ENCODE measurements at places on chromosomes 13 and 19.

GRCh38 chr13:73079359-73079758, 20.6 kb downstream of the KLF5 start:
- no peak for DNase-seq

DNA sequence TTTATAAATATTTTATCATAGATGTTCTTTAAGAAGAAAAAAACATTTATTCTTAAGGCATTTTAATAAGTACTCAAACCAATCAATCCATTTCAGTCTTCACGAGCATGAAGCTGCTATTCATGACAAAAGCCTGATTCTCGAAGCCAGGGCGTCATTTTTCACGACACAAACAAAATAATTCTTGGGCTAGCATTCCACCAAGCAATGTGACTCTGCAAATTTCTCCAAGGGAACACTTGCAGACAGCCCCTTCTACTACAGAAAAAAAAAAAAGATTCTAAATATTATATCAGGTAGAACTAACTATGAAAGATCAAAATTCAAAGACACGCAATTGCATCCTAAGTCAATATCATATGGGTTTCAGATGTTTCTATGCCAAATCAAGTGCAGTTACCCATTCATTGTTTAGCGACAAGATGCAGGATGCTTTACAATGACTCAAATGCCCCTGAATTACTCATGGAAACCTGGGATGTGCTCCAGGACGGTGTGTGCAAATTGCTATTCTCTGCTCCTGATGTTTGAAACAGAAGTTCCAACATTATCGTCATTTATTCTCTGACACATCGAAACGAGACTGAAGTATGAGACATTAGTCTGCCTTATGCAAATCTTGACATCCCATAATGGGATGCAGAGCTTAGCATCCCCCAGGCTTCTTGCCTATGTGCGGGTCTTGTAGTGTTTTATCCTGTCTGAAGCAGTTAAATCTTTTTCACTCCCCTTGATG, 517.7 kb downstream of the MYO16 start:
- no peak for DNase-seq

- no peak for DNase-seq
Measured at GRCh38 chr13:59979589-59979988, 184.1 kb downstream of the DIAPH3 start.

DNA sequence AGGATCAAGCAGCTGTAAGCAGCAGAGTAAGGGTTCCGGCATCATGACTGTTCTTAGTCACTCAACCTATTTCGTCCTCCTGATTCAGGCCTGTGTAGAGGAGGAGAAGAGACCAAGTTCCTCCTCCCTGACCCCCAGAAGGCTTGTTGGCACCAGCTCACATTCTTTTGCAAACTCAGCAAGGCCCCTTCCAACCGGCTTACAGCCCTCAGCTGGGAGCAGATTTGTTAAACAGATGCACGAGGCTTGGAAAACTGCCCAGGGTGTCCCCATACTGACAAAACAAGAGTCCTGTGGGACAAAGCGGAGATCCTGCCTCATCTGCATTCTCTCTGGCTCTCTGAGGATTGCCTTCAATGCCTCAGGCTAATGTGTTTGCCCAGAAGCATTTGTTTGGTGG, 113.2 kb upstream of the SOX21 start:
- DNase-seq = no peak

DNA sequence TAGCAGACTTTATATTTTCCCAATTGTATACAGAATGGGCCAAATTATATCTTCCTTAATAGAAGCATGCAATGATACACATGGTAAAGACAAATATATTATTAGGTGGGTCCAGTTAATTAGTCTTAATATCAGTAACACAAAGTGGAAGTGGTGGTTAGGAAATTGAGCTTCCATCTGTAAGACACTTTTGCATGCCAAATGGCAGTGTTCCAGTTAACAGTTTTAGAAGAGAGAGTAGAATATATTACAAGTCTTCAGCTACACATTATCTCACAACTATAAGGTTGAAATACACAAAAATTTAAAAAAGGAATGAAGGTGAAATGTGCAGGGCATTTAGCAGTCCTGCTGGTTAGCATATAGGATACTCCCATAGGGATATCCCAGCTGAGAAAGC, 536.5 kb downstream of the PCDH9 start:
- no peak for DNase-seq

DNA sequence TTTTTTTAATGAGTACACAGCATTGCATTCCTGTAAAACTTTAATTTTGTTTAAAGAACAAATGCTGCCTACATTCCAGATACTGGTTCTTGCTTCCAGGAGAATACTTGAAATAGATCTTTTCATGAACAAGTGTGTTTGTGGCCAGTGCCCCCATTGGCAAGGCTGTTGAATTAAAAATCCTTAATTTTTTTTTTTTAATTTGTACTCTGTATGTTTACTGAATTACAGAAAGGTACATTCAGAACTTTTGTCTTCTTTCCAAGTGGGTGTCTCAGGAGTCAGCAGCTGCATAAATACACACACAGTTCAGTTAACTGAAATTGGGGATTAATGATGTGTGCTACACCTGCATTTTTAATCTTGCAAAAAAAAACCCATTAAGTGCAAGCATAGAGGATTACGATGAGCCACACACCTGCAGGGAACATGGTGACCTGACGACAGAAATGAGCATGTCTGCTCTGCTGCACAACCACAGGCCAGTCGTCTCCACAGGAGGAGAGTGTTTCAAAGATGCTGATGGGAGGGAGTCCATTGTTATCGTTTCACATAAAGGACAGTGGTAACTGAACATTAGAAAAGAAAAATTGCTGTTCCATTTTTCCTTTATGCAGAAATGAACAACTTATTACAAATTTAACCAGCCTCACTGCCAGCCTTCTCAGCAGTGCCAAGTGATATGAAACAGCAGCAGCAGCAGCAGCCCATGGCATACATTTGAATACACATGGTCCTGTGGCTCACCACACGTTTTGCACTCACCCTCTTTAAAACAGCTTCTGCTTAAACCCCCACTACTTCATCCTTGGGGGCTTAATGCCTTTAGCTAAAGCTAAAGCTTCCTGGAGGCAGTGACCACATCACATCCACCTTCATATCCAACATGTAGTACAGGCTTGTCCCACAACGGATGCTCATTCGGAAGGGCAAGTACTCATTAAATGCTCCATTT, 72.3 kb upstream of the RFC3 start:
- no peak for DNase-seq

DNA sequence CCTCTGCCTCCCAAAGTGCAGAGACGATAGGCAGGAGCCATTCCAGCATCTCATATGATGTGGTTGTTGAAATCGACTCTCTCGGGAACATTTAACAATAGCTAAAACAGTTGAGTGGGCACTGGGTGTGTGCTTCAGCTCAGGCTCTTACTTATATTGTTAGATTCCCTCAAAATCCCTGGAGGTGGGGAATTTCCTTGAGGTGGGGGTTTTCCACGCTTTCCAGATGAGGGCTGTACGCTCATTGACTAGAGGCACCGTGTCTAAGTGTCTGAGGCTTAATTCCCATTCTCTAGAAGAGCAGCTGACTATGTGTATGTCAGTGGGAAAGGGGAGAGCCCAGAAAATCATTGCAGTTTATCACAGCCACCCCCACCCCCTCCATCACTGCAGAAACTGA, 10.8 kb upstream of the GRAMD1A start:
- DNase-seq = no peak

- no peak for DNase-seq
Measured at GRCh38 chr13:62432295-62432694, 1016.6 kb upstream of the PCDH20 start.

DNA sequence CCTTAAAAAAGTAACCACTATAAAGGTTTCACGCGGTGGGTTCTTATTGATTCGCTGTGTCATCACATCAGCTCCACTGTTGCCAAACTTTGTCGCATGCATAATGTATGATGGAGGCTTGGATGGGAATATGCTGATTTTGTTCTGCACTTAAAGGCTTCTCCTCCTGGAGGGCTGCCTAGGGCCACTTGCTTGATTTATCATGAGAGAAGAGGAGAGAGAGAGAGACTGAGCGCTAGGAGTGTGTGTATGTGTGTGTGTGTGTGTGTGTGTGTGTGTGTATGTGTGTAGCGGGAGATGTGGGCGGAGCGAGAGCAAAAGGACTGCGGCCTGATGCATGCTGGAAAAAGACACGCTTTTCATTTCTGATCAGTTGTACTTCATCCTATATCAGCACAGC, 30.6 kb downstream of the FGF9 start:
- no peak for DNase-seq

GRCh38 chr13:102729560-102730270, 34.9 kb upstream of the METTL21C start:
- no peak for DNase-seq

DNA sequence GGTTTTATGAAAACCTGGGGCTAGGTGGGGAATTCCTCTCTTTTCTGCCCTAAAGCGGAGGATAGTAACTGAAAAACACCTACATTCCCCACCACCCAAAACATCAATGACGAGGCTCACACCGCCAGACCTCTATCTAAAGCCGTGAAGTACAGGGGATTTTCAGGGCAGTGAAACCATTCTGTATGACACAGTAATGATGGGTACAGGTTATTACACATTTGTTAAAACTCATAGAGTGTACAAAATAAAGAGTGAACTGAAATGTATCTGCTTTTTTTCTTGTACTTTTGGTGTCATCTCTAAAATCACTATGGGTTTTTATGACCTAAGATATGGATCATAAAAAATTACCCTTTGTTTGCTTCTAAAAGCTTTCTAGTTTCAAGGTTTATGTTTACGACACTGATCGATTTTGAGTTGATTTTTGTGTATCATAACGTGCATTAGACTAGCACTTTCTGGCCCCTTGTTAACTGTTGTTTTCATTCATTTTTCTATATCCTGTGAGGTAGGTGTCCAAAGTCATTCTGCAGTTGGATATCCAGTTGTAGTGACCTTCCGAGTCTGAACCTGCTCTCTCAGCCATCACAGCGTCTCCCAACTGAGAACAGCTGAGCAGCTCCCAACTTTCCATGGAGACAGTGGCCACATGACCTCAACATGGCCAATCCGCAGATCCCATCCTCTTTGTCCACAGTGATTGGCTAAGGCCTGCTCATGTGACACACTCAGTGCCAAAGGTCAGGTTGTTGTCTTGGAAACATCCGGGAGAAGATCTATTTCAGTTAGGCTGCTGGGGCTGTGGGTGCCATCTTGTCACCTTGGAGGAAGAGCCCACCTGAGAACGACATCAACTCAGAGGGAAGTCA, 10.3 kb downstream of the MBD3L2B start:
- DNase-seq = no peak

GRCh38 chr19:925526-926322, at the start of gene ARID3A:
ARID3A (plus strand) TSS chr19:926035; CDS start chr19:929529, 3,494 bp downstream.
- peak; percentile 56 for DNase-seq

DNA sequence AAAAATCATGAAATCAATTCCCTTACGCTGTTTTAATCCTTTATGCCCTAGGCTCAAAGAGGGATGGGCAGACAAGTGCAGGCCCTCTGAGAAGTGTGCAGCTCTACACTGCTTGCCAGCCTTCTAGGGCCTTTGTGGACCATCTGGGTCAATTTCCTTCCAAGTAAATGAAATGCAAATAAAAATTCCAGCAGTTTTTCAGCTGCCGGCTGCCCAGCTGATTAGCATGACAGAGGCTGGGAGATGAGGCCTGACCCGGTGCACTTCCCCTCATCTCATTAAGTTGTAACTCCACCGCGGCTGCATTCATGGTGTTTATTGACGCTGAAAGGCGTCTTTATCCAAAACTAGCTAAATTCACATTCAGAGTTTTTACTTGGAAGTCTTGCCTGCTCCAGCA, 47.5 kb upstream of the GSX1 start:
- DNase-seq = no peak

DNA sequence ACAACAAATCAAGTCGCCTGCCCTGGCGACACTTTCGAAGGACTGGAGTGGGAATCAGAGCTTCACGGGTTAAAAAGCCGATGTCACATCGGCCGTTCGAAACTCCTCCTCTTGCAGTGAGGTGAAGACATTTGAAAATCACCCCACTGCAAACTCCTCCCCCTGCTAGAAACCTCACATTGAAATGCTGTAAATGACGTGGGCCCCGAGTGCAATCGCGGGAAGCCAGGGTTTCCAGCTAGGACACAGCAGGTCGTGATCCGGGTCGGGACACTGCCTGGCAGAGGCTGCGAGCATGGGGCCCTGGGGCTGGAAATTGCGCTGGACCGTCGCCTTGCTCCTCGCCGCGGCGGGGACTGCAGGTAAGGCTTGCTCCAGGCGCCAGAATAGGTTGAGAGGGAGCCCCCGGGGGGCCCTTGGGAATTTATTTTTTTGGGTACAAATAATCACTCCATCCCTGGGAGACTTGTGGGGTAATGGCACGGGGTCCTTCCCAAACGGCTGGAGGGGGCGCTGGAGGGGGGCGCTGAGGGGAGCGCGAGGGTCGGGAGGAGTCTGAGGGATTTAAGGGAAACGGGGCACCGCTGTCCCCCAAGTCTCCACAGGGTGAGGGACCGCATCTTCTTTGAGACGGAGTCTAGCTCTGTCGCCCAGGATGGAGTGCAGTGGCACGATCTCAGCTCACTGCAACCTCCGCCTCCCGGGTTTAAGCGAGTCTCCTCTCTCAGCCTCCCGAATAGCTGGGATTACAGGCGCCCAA, at the start of gene LDLR:
LDLR (plus strand) TSS at position 210 of the 760 bp plus-strand sequence; CDS start at position 296, 86 bp downstream.
- peak; percentile 77 for DNase-seq

DNA sequence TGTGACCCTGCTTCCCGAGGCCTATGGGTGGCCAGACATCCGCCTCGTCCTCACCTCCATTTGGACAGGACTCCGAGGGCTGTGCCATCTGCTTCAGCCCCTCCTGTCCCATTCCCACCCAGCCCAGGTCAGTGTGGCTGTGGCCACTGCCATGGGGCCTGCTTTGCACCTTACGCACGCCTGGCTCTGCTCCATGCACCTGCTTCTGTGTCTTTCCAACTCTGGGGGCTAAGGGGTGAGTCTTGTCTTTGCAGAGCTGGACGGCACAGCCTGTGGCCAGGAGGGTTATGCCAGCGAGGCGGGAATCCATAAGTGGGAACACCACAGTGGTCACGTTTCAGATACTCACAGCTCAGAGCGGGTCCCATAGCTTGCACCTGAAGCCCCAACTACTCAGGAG, 5.2 kb upstream of the ZNF554 start:
- DNase-seq = no peak

DNA sequence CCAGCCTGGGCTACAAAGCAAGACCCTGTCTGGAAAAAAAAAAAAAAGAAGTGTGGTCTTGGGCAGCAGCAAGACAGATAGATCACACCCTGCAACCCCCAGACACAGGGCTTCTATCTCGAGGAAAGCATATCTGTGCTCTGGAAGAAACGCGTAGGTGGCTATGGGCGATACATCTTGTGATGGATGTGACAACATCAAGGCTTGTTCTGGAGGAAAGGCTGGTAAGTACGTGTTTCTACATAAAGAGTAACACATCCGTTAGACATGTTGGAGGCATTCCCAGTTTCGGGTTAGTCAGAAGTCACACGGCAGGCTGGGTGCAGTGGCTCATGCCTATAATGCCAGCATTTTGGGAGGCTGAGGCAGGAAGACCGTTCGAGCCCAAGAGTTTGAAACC, 6.6 kb upstream of the DHDH start:
- no peak for DNase-seq

- no peak for DNase-seq
Measured at GRCh38 chr19:46618670-46619231, 6.1 kb downstream of the PTGIR start.

- no peak for DNase-seq
Measured at GRCh38 chr13:42305503-42305902, 33.6 kb downstream of the AKAP11 start.

- DNase-seq = no peak
Measured at GRCh38 chr13:29439601-29440388, 155.7 kb downstream of the SLC7A1 start.

Data from stimulated activated CD4-positive, alpha-beta T cell treated with anti-CD3 and anti-CD28 coated beads, Interleukin-2, amount 100 ng/mL, for 4 hours (primary cell).